Femur (tissue), 1 donor: ENCODE measurements at places on chromosomes 5 and 9.

- no peak for DNase-seq
Measured at GRCh38 chr9:119195521-119195920, 173.7 kb downstream of the BRINP1 start.

DNA sequence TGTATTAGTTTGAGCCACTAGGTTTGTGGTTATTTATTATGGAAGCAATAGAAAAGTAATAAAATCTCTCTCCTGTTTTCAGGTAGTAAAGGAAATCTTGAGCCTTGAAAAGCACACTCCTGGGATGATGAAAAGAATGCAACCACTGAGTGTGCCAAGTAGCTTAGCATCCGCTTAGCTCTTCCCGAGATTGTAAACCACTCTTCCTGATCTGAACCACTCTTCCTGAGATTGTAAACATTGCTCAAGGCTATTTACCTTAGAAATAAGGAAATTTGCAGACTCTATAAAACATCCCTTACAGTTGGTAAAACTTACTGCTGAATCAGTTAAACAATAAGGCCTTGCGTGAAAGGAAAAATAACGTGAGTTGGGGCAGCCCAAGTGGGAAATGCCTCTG is 17.4 kb upstream of the IL33 start:
- DNase-seq = no peak

GRCh38 chr9:103301051-103301450 is 305.9 kb downstream of the CYLC2 start:
- DNase-seq = no peak

DNA sequence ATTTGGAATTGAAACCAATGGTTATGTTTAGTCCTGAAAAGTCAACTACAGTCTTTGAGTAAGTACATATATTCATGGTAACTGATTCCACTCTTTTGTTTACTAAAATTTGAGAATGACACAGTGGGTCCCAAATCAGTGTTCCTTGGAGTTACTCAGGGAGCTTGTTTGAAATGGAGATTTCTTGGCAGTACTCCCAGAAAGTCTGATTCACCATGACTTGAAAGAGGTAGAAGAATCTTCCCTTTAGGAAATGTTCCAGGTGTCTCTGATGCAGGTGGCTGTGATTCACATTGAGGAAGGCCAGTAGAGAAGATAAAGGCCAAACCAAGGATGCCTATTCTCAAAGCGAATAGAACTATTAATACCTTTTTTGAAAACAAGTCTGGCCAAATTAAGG is 1078.3 kb downstream of the CDH12 start:
- no peak for DNase-seq

GRCh38 chr5:177336112-177336511 is 15.4 kb downstream of the LMAN2 start:
- DNase-seq = no peak

DNA sequence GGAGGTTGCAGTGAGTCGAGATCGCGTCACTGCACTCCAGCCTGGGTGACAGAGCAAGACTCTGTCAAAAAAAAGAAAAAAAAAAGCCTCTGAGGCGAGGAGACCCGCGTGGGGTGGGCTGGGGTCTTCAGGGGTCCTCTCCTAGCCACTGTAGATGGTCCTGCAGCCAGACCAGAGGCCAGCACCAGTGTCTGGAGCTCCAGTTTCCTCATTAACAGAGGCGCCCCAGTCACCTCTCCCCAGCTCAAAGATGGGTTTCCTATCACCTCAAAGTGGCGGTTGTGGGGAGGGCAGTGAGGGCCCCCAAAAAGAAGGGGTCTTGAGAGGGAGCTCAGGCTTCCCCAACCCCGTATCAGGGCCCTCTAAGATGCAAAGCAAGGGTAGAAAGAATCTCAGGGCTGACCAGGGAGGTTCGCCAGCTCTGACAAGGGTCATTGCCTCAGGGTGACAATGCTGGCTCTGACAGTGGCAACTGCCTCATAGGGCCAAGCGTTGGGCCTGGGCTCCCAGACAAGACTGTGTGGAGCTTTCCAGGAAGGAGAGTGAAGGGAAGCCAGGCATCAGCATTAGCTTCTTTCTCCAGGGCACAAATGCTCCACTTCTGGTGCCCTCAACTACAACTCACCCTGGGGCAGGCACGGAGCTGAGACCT is 15.0 kb downstream of the STK10 start:
- no peak for DNase-seq

DNA sequence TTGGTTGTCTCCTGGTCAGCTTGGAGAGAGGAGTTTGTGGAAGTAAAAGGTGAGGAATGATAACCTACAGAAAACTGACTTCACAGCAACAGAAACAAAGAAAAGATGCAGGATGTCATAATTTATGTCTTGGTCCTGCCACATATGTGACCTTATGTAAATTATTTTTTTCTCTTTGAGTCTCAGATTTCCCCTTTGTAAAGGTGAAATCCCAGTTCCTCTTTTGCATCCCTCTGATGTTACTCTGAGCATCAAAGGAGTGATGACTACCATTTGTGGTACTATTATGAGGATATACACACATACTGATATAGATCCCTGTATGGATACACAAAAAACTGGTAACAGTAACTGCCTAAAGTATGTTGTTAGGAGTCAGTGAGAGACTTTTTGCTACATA is 1.4 kb upstream of the THG1L start:
- DNase-seq = no peak

DNA sequence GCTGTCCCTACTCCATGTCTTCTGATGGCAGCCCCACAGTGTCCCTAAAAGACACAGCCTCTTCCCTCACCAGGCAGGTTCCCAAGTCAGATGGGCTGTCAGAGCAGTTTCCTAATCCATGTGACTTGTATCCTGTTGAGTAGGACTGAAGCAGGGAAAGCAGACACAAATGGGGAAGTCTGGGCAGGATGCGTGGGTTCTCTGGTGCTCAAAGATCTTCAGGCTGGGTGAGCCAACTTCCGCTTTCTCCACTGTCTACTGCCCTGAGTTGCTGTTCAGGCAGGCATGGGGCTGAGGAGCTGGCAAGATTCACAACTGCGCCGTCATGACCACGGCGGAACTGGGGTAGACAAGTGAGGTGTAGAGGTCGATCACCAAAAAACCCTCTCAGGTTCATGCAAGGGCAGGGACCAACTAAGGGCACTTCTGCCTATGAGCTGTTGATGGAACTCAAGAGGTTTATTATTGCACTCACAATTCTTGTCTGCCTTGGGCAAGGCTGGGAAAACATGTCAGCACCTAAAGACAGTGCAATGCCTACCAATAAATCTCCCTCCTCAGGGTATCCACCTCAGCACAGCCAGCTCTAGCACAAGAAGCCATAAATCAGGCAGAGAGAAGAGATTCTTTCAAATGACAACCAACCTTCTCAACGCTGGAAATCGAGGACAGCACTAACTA is 83.4 kb downstream of the RAPGEF1 start:
- peak; percentile 75 for DNase-seq

DNA sequence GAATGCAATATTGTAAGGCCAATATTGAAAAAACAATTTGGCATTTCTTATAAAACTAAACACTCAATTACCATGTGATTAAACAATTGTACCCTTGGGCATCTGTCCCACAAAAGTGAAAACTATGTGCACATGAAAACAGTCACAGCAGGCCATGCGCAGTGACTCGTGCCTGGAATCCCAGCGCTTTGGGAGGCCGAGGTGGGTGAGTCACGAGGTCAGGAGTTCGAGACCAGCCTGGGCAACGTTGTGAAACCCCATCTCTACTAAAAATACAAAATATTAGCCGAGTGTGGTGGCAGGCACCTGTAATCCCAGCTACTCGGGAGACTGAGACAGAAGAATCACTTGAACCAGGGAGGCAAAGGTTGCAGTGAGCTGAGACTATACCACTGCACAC is 343.7 kb downstream of the DMRTA1 start:
- DNase-seq = no peak

- no peak for DNase-seq
Measured at GRCh38 chr9:75850459-75851200, 39.8 kb upstream of the PCSK5 start.

DNA sequence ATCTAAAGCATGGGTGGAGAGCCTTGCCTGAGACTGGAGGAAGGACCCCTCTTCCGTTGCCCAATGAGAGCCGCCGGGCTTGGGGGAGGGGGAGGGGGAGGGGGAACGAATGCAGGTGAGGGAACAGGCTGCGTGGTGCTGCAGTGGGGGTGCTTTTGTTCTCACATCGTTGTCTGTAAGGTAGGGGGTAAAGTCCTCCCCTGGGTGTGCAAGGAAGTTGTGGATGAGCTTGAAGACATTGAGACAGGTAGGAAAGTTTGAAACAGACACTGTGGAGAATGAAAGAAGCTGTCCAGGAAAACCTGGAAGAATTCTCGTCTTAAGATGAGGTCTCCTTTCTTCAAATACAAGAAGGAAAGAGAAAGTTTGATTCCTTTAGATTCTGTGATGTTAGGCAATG is 94.1 kb upstream of the LIFR start:
- DNase-seq = no peak

GRCh38 chr9:237858-238345 is 23.2 kb downstream of the DOCK8 start:
- no peak for DNase-seq

DNA sequence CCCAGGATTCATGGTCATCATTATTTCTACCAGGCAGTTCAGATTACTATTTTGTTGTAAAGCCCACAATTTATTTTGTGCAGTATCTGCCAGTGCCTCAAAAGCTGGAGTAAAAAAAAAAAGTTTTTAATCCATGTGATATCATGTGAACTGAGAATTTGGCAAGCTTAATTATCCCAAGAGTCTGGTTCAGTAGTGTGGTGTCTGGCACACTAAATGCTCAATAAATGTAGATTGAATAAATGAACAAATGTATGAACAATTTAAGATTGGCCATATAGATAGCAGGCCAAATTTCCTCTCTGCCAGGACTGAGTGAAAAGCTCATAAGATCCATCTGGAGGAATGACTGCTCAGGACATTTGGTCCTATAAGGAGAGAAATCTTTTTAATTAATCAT is 533.0 kb downstream of the TLE1 start:
- no peak for DNase-seq

GRCh38 chr5:52767766-52768480 is 19.8 kb upstream of the ITGA1 start:
- no peak for DNase-seq

DNA sequence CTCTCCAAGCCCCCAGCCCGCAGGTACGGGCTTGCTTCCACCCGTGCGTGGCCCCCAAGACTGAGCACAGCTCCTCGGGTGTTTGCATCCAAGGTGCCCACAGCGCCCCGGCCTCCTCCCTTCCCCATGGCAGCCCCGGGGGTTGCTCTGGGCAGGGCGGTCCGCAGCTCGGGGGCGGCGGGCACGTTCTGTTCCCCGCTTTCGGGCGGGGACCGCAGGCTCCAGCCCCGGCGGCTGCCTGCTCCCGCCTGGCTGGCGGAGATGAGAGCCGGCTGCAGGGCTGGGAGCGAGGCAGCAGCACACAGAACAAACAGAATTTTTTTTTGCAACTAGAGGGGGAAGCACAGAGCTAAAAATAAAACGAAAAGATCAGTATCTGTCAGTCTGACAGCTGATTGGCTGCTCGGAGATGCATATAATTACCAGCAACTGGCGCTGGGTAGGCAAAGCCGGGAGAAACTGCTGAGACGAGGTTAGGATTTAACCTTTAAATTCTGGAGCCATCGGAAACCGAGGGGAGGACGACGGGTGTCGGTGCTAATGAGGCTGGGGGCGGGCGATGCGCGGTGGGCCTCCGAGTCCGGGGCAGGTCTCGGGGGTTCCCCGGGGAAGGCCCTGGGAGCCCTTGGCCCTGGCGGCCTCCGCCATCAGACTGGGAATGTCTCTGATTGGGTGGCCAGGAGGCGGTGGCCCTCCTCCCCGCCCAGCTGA is 142.7 kb upstream of the IER5L start:
- peak; percentile 82 for DNase-seq

DNA sequence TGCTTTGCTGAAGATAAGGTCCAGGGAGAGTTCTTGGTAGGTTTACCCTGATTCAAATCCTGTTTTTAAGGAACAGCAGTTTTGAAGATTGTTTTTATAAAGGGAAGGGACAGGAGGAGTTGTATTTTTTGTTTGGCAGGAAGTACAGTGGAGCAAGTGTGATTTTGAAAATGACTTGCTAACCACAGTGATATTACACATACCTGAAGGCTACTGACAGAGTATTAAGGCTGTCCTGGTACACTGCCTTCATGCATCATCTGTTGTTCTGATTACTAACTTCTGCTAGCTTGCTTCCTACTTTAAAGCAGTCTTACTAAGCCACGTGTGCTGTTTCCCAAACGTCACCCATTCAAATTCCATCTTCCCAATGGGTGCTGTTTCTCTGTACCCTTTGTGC is 559.5 kb upstream of the SGCD start:
- DNase-seq = no peak

DNA sequence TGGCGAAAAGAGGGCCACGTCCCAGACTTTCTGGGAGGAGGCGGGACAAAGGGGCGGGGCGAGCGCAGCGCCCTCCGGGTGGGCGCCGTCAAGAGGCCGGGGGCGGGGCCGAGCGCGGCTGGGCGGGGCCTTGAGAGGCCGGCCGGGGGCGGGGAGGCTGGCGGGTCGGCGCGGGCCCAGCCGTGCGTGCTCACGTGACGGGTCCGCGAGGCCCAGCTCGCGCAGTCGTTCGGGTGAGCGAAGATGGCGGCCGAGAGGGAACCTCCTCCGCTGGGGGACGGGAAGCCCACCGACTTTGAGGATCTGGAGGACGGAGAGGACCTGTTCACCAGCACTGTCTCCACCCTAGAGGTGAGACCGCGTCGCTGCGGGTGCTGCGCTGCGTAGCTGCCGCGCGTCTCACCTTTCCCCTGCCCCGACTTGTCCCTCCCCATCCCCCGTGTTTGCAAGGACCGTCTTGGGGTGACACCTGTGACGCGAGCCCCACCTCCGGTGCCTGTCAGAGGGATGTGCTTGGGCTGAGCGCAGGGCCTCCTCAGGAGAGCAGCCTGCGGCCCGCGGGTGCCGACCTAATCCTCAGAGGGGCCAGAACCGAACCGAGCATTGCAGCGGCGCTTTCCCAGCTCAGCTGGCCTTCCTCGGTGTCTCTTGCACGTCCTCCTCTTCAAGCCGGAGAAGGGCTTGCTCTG is at the start of gene SNX2:
Gene SNX2 (plus strand): TSS at position 220 of the 689 bp plus-strand sequence. CDS start 24 bp downstream, at position 244.
- peak; percentile 96 for DNase-seq
